ENCODE measurements at places on chromosomes 5 and 9.

DNA sequence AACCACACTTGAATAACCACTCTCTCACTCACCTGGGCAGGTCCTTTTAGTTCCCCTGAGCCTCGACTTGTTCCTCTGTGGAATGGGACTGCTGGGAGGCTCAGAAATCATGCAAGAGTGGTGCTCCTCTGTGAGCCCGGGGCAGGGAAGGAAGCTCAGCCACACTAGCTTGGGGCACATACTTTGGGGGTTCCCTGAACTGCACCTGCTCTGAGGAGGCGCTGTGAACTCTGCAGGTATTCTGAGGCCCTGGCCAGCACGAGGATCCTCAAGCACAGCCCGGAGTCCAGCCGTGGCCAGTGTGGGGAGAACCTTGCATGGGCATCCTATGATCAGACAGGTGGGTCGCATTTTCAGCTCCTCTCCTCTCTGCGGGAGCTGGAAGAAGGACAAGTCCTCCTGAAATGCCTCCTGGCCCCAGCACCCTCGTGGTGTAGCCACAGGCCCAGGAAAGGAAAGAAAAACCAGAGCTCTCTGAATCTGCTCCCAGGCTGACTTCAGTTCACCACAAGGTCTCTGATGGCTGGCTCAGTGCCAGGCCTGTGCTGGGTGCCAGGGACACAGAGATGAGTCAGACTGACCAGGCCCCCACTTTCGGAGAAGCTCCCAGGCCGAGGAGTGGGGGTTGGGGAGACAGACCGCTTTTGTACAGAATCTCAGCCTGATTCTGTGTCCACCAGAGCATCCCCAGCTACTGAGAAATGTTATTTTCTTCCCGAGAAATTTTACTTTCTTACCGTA, 11.9 kb downstream of the GLIPR2 start:
- no peak for DNase-seq

DNA sequence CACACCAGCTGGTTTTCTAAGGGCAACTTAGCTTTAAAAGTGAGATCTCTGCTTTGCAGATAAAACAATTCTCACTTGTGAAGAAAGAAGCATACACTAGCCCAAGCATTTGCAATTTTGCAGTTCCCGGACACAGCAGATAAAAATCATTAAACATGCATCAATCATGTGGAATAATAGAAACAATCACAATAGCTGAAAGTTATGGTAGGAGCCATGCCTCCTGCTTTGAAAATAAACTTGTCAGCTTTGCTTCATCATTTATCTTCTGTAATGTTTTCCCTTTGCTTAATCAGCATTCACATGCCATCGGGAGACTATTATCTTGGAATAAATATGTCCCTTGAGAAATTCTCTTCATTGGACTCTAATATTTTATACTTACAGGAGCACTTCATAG, 60.3 kb upstream of the DAB2 start:
- DNase-seq = no peak

- no peak for DNase-seq
Observed at GRCh38 chr5:73441378-73441777, 7.2 kb downstream of the FOXD1 start.

DNA sequence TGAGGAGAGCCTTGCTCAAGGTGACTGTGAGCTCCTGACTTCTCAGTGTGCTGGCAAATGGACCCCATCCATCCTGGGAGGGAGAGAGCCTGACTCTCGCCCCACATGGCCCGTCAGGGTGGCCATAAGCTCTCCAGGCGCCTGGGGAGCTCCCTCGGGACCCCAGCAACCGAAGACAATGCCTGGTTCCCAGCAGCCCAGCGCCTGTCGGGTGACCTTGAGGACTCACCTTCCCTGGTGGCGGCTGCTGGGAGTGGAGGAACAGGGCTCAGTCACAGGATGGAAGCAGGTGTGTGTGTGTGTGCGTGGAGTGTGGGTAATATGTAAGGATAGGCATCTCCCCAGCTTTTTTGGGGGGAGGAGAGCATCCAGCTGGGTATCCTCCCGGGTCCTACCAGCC, 190.3 kb downstream of the MELK start:
- DNase-seq = no peak

DNA sequence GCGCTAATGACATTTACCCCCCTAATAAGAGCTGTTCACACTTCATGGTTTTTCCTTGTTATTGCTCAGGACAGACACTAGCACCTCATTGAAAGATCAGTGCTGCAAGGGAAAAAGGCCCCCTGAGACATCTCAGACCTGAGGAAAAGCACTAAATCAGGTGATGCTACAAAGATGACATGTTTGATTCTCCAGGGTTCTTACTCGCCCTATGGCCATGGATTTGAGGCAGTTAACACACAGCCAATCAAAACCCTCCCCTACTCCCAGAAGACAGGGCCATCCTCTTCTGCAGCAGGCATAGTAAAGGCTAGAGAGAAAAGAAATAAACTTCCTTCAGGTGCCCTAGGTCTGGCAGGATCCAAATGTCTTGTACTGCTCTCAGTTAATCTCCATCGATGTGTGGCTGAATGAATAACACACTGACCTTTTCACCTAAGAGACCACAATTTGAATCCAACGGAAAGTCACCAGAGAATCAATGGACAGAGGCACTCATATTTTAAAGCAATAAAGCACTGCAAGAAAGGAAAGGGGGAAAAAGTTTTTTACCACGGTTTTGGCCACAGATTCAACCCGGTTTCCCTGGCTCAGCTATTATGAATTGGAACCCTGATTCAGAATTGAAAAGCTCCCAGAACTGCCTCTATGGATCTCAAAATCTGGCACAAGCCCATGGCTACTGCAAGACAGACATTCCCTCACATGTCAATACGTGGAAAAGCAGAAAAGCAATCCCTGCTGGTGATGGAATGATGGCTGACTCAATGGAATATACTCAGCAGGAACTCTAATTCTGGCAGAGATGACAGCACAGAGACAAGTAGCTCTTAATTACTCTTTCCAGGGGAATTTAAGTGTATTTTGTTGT, 329.5 kb downstream of the BNC2 start:
- no peak for DNase-seq

GRCh38 chr9:136673975-136674785, 11.5 kb downstream of the EGFL7 start:
- no peak for DNase-seq
